ENCODE measurements at places on chromosomes 6 and 20. TPM values are rescaled to one million over a fixed set of nuclear protein-coding genes. Genes with fewer than 3 reads are reported as not detected.

PAK5 gene
- total RNA-seq: not detected

CPXM1 gene
- total RNA-seq: 85.5 TPM

GHRH gene
- not detected for total RNA-seq

HLA-C gene
- 237 TPM for total RNA-seq

CLVS2 gene
- total RNA-seq: under 0.01 TPM

ADGRF4 gene
- total RNA-seq: 0.94 TPM

CRIP3 gene
- not detected for total RNA-seq

ALDH8A1 gene
- 0.59 TPM for total RNA-seq

SPTLC3 gene
- total RNA-seq: 13.9 TPM

MLIP gene
- total RNA-seq: under 0.01 TPM

TMEM244 gene
- total RNA-seq: not detected

CAPN11 gene
- total RNA-seq: 0.12 TPM
